ENCODE measurements at places on chromosomes 1 and 21.

GRCh38 chr1:113868387-113869083 is 3.0 kb downstream of the PTPN22 start:
- no peak for DNase-seq

DNA sequence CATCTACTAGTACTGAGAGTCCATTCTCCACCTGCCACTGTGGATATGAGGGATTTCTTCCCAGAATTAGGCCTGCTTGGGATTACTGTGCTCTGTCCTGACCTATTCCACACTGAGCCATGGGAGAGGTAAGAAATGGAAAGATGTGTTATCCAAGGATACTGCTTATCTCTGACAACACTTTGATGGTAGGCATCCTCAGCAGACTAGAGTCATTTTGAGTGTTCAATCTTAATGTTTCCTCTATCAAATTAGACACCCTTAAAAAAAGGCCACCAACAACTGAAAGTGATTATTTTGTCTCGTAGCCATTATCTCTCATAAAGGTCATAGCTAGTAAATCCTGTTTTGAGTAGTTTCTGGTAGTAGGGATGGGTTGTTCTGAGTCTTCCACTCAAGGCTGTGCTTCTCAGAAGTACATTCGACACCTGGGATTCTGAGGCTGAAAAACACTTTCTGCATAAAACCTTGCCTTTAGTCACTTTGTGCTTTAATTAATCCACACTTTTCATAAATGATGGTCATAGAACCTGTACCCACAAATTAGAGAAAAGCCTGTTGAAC is 8.8 kb downstream of the ATPAF1 start:
- DNase-seq: no peak

- DNase-seq: no peak
These were observed 24.9 kb upstream of the CACNA1E start for GRCh38 chr1:181458419-181458818.

DNA sequence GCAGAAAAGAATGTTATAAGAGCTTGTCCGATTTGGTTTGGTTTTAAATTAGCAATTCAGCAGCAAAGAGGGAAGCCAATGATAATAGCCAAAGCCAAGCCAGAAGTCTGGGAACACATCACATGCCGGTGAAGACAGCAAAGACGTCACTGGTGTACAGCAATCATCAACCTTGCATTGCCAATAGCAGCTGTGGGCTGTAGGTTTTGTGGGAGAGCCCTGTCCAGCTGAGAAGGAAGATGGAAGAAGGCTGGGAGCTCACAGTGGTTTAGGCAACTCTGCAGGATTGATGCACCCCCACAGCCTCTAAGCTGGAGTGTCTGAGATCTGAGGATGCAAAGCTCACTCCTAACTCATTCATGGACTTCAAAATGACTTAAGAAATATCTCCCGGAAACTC is 338.7 kb downstream of the SIPA1L2 start:
- DNase-seq: no peak

GRCh38 chr21:23887725-23888306 is 1719.5 kb downstream of the MRPL39 start:
- no peak for DNase-seq

- DNase-seq: no peak
These were observed 224.7 kb upstream of the KIAA0040 start for GRCh38 chr1:175417316-175417715.

- peak; percentile 72 for DNase-seq
These were observed 7.0 kb downstream of the CDKN2C start for GRCh38 chr1:50976890-50977574.

DNA sequence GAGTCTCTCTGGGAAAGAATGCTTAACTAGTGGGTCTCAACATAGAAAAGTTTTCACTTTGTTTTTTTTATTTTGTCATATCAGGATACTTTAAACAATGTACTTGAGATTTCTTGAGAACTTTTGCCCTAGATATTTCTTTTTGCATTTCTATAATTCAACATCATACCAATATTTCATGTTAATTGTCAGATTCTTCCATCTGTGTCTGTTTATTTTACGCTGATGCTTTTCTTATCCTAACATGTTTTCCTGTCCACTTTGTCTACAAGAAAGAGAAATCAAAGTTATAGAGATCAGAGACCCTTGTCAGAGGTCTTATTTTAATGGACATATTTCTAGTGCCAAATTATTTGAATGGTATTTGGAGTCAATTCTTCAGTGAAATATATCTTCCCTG is 95.5 kb upstream of the B3GALT2 start:
- no peak for DNase-seq

DNA sequence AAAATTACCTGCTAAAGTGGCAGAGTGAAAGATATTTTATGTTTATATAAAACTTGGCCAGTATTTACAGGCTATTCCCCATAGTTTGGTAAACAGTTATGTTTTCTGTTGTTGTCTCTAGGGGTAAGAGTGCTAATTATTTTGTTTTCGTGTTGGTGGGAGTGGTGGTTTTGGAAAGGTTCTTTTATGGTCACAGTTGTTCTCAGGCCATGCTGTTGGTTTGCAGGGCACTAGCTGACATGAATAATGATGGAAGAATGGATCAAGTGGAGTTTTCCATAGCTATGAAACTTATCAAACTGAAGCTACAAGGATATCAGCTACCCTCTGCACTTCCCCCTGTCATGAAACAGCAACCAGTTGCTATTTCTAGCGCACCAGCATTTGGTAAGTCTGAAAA is 92.5 kb downstream of the ITSN1 start:
- DNase-seq: no peak

DNA sequence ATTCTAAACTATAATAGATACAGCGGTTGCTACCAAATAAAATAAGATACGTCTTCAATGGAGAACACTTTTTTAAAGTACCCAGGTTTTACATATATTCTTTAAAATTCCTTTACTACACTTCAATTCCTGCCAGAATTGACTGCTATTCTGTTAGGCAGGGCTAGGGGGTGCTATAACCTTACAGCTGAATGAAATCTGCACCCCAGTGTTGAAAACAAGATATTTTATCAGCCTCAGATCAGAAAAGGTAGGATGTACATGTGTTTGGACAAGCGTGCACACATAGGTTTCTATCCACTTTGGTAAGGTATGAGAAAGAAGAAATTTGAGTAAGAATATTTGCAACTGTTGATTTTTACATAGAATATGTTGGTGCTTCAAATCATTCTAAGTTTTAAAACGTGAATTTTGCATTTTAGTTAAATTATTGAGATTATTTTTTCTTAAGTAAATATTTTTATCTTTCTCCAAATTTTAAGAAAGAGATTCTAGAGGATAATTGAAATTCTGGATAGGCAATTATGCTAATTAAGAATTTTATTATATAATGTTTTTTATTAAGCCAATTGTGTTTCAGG is 490.8 kb upstream of the ADGRL4 start:
- peak; percentile 49 for DNase-seq

GRCh38 chr1:154802336-154802969 is 67.6 kb downstream of the KCNN3 start:
- no peak for DNase-seq

DNA sequence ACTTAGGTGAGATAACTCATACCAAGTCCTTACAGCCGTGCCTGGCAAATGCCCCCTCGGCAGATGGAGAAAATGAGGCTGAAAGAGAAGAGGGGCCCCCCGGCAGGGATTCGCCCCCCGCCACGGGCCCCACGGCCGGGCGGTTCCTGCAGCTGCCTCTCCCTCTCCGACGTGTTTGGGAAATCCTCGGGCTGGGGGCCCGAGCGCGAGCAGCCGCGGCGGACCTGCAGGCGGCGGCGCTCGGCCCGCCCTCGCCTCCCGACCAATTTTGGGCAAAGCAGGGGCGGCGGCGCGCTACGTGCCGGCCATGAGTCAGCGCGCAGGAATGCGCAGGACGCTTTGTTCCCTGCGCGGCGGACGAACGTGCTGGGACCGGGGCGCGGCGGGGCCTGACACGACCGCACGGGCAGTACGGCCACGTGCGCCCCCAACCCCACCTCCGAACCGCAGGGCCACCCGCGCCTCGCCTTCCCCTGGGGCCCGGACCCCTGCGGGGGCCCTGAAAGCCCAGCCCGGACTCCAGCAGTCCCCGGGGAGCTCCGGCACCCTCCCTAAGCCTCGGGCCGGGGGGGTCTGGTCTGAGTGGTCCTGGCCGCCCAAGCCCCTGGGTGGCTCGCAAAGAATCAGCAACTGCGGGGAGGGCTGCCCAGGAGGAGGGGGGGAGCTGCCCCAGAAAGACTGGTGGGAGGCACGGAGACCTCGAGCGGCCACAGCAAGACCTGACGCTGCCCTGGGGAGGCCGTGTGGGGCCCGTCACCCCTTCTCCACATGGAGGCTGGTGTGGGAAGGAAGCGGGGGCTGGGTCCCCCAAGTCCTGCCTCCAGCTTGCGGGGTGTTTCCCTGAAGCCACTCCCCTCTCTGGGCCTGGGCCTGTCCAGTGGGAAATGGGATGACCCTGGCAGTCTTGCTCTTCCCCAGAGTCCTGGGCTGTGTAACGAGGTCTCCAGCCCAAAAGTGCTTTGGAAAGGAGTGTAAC is 11.9 kb upstream of the EDN2 start:
- peak; percentile 98 for DNase-seq

- no peak for DNase-seq
These were observed 23.4 kb downstream of the PLEKHO1 start for GRCh38 chr1:150173141-150173585.
